ENCODE measurements at places on chromosomes 7 and 10. TPM values are rescaled to one million over a fixed set of nuclear protein-coding genes. Genes with fewer than 3 reads are reported as not detected.

Gene STOX1
- 0.28 TPM for total RNA-seq

Gene LBX1
- not detected for total RNA-seq

Gene NXPH1
- not detected for total RNA-seq

Gene MCM10
- 5.9 TPM for total RNA-seq

Gene C7orf57
- 1.00 TPM for total RNA-seq

Gene NPFFR1
- total RNA-seq = 0.04 TPM

Gene SUGCT
- 8.2 TPM for total RNA-seq

Gene GPR26
- not detected for total RNA-seq

Gene GIMAP4
- total RNA-seq = 3.4 TPM

Gene CYP26A1
- not detected for total RNA-seq

Gene C1QL3
- total RNA-seq = not detected

Gene SPDYE16
- total RNA-seq = not detected

Gene KIF20B
- total RNA-seq = 21.0 TPM

Gene SMKR1
- total RNA-seq = not detected

Gene PNLIPRP2
- not detected for total RNA-seq

Gene LZTS2
- total RNA-seq = 23.0 TPM

Gene CALCR
- not detected for total RNA-seq

Gene CADPS2
- total RNA-seq = 2.4 TPM

Gene AMPH
- 0.16 TPM for total RNA-seq

Gene OR9A2
- not detected for total RNA-seq

Gene JCAD
- total RNA-seq = 2.3 TPM

Gene SPDYE1
- total RNA-seq = not detected

Gene AP1S1
- total RNA-seq = 60.4 TPM

Gene BAMBI
- 6.5 TPM for total RNA-seq

Gene RNF32
- 1.8 TPM for total RNA-seq

Gene HECW1
- 0.40 TPM for total RNA-seq

Gene TMEM270
- not detected for total RNA-seq

Gene EGFR
- total RNA-seq = 101 TPM

Gene SFXN4
- total RNA-seq = 18.3 TPM

Gene FAM20C
- 12.6 TPM for total RNA-seq

Gene ARHGEF5
- total RNA-seq = 47.0 TPM

Gene CPA4
- total RNA-seq = 9.4 TPM

Gene ADAM22
- total RNA-seq = 0.24 TPM

Gene STRIP2
- total RNA-seq = 3.4 TPM

Gene LRRC4
- 16.7 TPM for total RNA-seq

Gene SMARCD3
- total RNA-seq = 6.7 TPM

Gene LRRC18
- total RNA-seq = not detected

Gene SEMA3D
- 0.16 TPM for total RNA-seq

Gene FAM24B
- total RNA-seq = 2.0 TPM

Gene NPY4R2
- not detected for total RNA-seq

Gene PKD2L1
- not detected for total RNA-seq

Gene VGF
- not detected for total RNA-seq

Gene FAM237B
- total RNA-seq = not detected

Gene PNLIP
- total RNA-seq = not detected

Gene SFTPA1
- total RNA-seq = 0.32 TPM

Gene NUTM2B
- 0.24 TPM for total RNA-seq

Gene IL6
- total RNA-seq = not detected

Gene CFAP43
- total RNA-seq = not detected

Gene TBX20
- total RNA-seq = not detected

Gene SFXN3
- 4.9 TPM for total RNA-seq

Gene SPDYE2
- not detected for total RNA-seq

Gene DYNC1I1
- 7.4 TPM for total RNA-seq

Gene C10orf62
- total RNA-seq = 0.16 TPM

Measured in esophagus mucosa (tissue), 1 donor.